HFFc6 (cell line): ENCODE measurements at places on chromosomes 5 and 9.

DNA sequence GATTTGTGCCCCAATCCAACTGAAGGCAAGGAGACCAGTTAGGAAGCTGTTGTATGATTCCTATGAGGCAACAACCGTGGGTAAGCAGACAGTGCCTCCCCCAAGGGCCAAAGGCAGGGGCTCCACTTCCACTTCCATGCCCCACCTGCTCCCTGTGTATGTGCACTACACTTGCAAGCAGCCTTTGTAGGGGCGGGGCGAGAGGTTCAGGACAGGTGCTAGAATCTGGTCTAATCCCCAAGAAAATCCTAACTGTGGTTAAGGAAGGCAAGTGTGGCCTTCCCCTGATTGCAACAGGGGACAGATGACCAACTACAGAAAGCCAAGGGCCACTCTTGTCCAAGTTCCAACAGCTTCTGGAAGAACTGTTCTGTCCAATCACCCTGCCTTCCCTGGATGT lies 41.7 kb downstream of the B4GALT1 start:
- peaks cover 61% of the 10 kb centered on the region for H3K36me3 ChIP-seq
- no peak overlapping the region for H3K27ac ChIP-seq
- no peaks in the 10 kb centered on the region for H3K27me3 ChIP-seq
- peaks cover 39% of the 10 kb centered on the region for H3K4me1 ChIP-seq
- DNase-seq: no peak

- no peak for DNase-seq
- H3K27me3 ChIP-seq: peaks cover 1% of the 10 kb centered on the region
- no peaks in the 10 kb centered on the region for H3K36me3 ChIP-seq
Measured at GRCh38 chr5:89723907-89724306, 685.6 kb downstream of the CETN3 start.

DNA sequence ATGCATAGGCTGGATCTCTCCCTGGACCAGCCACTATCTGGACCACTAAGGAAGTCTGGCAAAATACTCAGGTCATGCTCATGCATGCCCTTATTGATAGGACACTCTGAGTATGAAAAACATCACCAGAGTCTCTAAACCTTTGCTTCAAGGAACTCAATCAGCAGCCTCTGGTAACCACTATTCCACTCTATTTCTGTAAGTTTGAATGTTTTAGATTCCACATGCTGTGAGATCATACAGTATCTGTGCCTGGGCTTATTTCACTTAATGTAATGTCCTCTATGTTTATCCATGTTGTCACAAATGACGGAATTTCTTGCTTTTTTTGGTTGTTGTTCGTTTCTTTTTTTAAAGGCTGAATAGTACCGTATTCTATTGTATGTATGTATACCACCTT lies 68.3 kb downstream of the TARS1 start:
- H3K4me3 ChIP-seq: no peak overlapping the region
- H3K4me1 ChIP-seq: peaks cover 22% of the 10 kb centered on the region
- H3K27me3 ChIP-seq: no peaks in the 10 kb centered on the region; the same call in 1 of the 2 replicates
- H3K36me3 ChIP-seq: no peaks in the 10 kb centered on the region

GRCh38 chr5:77863181-77863580 lies 87.0 kb upstream of the TBCA start:
- no peak for DNase-seq
- no peak overlapping the region for H3K27ac ChIP-seq
- peaks cover 30% of the 10 kb centered on the region for H3K27me3 ChIP-seq
- H3K4me3 ChIP-seq: no peak overlapping the region
- no peaks in the 10 kb centered on the region for H3K36me3 ChIP-seq

GRCh38 chr9:109770101-109770500 lies 9.9 kb upstream of the PALM2AKAP2 start:
- no peak overlapping the region for H3K27ac ChIP-seq
- H3K4me3 ChIP-seq: no peak overlapping the region
- H3K4me1 ChIP-seq: peaks cover 64% of the 10 kb centered on the region
- DNase-seq: no peak
- H3K36me3 ChIP-seq: no peaks in the 10 kb centered on the region
